ENCODE measurements at places on chromosomes 3 and 15.

GRCh38 chr3:122681974-122682409 is 1.4 kb downstream of the PARP14 start:
- no peak for DNase-seq

DNA sequence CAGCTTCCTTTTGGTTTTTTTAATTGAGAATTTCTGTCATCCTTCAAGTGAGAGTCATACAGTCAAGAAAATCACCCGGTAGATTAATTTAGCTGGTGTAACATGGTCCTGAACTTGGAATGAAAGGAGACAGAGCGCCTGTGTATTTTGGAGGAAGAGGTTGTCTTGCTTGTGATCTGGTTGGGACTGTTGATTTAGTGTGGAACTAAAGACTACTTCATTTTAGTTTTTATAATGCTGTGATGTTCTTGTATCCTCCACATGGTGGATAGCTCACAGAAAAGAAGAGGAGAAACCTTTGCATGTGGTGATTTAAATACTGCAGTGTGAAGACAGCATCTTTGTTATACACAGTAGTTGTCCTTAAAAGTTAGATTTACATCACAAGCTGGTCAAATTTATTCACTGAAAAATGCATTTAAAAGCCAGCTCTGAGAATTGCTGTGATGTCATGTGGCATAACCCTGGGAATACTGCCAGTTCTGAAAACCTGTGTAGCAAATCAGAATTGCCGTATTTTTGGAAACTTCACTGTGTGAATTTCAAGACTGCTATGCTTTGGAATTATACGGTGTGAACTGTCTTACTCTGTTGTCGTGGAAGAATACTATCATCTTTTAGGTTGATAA is 268.5 kb downstream of the PTPRG start:
- DNase-seq: no peak

- DNase-seq: no peak
These were observed 120.2 kb upstream of the PFN2 start for GRCh38 chr3:150090877-150091276.

GRCh38 chr15:66718220-66718988 is 16.4 kb downstream of the SMAD6 start:
- DNase-seq: no peak

DNA sequence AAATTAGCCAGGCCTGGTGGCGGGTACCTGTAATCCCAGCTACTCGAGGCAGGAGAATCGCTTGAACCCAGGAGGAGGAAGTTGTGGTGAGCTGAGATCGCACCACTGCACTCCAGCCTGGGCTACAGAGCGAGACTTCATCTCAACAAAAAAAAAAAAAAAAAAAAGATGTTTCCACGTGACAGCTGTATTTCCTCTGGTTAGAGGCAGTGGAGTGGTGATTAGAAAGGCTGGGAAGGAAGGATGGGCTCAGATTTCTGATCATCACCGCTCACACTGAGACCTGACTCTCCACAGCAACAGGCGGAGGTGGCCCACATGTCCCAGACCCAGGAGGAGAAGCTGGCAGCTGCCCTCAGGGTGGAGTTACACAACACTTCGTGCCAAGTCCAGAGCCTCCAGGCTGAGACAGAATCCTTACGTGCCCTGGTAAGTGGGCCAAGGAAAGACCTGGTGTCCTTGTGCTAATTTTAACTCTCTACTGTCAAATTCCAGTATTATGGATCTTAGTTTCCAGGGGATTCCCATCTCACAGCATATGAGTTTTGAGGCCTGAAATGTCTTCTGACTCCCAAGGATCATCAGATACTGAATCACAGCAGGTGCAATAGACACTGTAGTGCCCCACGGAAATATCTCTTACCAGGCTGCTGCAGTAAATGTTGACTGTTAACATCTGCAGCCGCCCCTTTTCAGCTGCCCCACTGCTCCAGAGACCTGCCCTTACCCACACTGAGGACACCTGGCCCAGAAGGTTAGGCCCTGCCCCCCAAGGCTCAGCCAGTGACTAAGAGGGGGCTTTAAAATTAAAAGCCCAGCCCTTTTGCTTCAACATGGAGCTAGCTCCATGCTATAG is 66.9 kb downstream of the BFSP2 start:
- no peak for DNase-seq

GRCh38 chr3:123447749-123448517 is 957 bp downstream of the ADCY5 start:
- no peak for DNase-seq

DNA sequence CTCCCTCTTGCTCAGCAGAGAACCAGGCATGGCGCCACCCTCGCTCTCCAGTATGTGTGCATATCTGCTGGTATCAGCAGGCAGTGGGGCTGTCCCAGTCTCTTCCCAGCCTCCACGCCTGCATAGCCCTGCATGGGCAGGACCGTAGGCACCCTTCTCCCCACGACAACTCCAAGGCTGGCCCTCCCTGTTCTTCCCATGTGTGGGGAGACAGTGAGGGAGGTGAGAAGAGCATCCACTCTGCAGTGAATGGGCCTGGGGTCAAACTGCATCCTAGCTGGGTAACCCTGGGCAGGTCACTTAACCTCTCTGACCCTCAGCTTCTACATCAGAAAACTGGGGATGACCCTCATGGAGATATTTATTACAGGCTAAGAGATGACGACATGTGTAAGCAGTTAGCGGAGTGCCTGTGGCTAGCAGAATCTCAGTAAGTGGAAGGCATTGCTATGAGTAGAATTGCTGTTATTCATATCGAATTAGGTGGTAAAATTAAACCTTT is 13.3 kb upstream of the SSUH2 start:
- DNase-seq: no peak

DNA sequence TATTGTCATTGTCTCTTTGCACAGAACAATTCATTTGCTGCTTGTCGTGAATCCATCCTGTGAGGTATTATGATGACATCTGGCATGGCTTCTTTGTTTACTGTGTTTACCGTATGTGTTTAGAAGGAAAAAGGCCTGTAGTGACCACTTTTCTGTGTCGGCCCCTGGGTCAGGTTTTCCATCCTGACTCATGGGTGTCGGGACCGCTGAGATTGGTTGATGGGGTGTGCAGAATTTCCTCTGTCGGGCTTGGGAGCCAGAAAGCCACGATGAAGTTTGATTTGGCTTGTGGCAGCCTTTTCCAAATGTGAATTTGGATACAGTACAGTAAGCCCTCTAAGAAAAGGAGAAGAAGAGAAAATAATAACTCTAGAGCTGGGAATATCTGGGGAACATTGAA is 113.5 kb downstream of the FNDC3B start:
- DNase-seq: no peak

GRCh38 chr3:143910756-143911155 is 60.9 kb upstream of the DIPK2A start:
- DNase-seq: no peak

GRCh38 chr3:48129921-48130320 is 58.3 kb downstream of the CDC25A start:
- DNase-seq: no peak

DNA sequence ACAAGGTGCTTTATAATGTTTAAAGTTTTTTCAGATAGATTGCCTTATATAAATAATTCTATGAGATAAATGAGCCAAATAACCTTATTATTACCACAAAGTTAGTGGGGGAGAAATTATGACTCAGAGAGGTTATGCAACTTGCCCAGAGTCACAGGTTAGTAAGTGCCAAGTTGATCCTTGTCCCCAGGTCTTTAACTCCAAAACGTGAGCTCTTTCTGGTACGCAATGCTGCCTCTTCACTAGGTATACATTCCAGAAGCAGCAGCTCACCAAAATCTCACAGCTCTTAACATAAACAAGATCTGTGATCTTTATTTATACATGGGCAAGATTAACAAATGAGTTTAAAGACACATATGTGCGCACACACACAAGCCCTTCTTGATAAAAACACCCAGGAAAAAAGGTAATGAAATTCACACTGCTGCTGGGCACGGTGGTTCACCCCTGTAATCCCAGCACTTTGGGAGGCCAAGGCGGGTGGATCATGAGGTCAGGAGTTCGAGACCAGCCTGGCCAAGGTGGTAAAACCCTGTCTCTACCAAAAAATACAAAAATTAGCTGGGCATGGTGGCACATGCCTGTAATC is 59.8 kb upstream of the NR2F2 start:
- no peak for DNase-seq

DNA sequence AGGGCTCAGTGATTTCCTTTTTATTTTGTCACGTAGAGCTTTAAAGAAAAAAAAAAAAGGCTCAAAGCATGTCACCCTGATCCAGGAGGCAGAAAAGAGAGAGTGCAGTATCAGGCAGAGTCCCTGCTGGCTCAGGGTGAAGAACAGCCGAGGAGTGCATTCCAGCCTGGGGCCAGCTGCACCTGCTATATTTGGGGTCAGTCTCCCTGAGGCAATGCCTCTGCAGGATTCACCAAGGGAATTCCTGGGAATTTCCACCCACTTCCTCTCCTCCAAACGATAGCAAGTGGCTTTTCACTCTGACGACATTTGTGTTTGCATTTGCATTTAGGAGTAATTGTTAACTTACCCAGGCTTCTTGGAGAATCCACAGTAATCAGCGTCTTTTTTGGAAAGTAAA is 202.9 kb upstream of the CTNNB1 start:
- DNase-seq: no peak

DNA sequence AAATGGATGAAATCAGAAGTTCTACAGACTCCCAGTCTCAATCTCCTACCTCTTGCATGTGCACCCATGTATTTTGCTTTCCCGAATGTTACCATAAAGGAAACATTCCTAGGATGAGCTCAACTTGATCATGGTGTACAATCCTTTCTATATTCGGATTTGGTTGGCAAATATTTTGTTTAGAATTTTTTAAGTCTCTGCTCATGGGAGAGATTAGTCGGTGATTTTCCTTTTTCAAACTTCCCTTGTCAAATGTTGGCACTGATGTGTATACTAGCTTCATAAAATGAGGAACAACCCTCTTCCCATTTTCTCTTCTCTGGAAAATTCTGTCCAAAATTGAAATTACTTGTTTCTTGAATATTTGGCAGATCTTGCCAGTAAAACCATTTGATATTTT is 317.6 kb upstream of the RASGRP1 start:
- DNase-seq: no peak

DNA sequence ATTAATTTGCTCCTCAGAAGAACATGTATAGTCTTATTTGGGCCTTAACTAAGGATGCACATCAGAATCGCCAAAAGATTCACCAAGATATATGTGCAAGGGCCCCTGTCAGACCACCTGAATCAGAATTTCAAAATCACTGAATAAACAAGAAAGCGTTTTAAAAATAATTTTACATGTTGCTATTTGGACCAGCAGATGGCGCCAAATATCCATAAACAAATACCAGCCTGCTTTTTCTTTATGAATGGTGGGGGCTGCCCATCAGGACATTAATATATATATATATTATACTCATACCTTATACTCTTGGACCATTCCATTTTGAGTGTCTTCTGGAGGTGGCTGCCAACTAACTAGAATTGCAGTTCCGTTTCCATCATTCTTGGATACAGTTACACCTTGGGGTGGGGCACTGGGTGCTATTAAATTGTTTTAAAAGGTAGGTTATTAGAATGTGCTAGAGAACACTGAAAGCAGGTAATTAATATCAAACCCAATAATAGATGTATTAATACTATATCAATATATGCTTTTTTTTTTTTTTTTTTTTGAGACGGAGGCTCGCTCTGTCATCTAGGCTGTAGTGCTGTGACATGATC is 1108.3 kb downstream of the ROBO1 start:
- no peak for DNase-seq

DNA sequence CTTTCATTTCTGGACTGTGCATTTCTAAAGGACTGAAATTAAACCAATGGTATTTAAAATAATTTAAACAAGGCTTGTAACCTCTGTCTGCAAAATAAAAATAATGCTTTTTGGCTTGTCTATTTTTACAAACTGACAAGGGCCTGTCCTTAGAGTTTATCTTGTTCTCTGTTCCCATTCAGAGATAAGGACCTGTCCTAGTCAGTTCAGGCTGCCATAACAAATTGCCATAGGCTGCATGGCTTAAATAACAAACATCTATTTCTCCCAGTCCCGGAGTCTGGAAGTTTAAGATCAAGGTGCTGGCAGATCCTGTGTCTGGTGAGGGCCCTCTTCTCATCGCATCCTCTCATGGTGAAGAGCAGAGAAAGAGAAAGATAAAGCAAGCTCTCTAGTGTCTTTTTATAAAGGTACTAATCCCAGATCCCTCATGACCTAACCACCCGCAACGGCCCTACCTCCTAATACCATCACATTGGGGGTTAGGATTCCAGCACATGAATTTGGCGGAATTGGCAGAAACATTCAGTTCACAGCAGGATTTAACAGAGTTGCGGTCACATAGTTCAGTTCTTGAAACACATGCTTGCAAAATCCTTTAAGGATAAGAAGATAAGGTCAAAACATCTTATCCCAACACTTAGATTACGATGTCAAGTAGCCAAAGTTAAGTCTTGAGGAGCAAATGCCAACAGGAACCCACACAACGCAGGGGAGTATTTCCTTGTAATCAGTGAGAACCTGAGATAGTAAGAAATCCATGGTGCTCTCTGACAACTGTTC is 17.8 kb downstream of the KBTBD8 start:
- no peak for DNase-seq

DNA sequence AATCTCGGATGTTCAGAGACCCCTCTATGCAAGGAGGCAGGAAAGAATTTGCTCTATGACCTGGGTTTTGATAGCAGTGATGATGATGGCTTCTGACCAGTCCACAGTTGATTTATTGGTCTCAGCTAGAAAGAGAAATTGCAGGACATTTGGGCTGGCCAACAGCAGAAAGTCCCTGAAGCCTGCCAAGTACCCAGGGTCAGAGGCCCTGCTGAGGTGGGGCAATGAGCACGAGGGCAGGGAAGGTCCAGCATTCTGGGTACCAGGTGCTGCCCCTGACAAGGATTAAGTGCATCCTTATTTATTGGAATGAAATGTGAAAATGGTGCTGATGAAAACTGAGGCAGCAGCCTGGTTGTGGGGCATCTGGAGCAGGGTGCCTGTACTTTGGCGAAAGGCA is 19.8 kb downstream of the C3orf62 start:
- DNase-seq: no peak

DNA sequence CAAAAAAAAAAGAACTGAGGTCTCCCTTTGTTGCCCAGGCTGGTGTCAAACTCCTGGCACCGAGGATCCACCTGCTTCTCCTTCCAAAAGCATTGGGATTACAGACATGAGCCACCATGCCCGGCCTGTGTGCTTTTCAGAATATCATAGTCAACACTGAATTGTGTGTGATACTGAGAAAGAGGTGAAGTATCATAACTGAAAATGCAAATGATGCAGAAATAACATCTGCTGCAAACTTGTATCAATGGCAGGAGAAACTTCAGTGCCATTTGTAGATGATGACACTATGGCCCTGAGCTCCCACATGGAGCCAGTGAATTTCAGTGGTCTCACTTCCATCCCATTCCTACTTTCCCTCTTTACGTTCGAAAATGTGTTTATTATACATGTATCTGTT is 21.9 kb downstream of the IL12A start:
- no peak for DNase-seq

DNA sequence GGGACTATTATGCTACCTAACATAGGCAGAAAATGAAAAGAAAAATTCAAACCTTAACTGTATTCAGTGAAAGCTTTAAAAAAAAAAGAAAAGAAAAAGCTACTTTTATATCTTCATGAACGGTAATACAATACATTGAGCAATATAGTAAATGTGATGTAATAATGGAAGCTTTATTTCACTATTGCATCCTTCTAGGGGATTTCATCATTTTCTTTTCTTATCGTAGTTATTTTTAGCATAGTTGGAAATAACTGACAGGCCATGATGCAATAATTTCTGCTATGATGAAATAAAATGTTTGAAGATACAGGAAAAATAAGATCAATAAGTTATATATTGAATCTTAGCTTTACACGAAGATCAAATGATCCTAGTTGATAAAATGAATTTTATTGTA is 40.3 kb upstream of the ZCWPW2 start:
- DNase-seq: no peak

- DNase-seq: no peak
These were observed 127.0 kb upstream of the ROBO2 start for GRCh38 chr3:76912841-76913383.
